ENCODE measurements at places on chromosomes 2 and 18. TPM values are rescaled to one million over a fixed set of nuclear protein-coding genes. Genes with fewer than 3 reads are reported as not detected.

SLC38A11 gene
- 0.59 TPM for total RNA-seq

DNA sequence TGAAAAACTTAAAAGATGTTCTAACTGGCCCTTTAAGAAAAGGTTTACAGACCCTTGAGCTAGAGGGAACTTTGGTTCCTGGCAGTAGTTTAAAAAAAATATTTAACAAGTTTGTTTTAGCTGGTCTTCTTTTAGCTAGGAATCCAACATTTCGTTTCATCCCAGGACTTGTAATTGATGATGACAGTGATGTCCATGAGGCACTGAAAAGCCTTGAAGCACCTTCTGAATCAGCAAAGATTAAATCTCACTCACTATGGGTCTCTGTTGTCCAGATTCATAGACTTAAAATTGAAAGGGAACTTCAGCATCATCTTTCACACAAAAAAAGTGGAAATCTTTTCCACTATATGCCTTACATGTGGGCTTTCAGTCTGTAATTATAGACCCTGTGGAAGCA, 102.9 kb upstream of the ETAA1 start:
- DNase-seq = no peak

DNA sequence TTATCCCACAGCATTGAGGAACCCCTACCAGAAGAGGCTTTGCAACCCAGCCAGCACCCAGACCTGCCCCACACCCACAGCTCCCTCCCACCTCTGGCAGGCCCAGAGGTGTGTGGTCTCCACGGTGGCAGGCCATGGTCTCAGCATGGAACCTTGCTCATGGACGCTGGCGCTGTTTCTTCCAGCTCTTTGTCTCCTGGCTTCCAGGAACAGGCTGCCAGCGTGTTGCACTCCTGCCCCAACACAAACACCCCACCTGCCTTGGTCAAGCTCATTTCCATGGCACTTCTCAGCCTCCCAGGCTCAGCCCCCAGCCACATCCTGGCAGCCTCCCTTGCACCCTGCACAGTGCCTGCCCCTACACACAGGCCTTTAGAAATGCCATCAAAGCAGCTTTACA, 31.7 kb downstream of the EN1 start:
- DNase-seq = no peak

- DNase-seq = no peak
Measured at GRCh38 chr2:97754690-97755346, 41.4 kb downstream of the ZAP70 start.

GRCh38 chr2:185835974-185836373, 97.4 kb downstream of the FSIP2 start:
- DNase-seq = no peak

DNA sequence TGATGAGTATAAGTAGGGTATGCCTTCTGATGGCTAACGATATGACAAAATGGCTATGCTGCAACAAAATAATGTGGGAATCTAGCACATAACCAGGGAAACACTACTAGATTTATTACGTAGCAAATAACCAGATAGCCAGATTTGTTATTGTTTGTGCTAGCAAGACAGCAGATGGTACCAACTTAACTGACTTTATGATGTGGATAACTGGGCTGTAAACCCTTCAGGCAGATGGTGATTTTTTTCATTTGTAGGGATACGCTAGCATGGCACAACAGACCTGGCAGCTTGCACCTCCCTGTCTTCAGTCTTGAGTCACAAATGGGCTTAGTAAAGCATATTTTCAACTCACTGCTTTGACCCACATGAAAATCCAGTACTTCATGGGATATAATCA, 48.7 kb downstream of the PRELID3A start:
- DNase-seq = no peak

All from mesothelial cell of epicardium (in vitro differentiated cells).